Stimulated activated CD4-positive, alpha-beta T cell treated with anti-CD3 and anti-CD28 coated beads, Interleukin-1b, Interleukin-23, amount 100 ng/mL, for 1 hour (primary cell): ENCODE measurements at places on chromosomes 5 and 9.

DNA sequence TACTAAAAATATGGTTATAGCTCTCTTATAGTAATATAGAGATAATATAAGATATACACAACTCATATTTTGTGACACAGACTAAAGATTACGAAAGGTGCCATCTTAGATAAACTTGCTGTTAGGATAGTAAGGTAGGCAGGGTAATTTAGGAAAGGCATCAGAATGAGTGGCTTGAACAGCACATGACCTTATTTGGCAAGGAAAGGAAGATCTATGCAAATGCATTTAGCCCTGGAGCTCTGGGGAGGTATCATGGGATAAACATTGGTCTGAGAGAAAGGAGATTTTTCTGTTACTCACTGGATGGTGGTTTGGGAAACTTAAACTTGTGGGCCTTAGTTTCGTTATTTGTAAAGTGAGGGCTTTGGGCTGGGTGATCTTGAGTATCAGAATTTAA, 65.8 kb downstream of the KCTD16 start:
- DNase-seq = no peak

DNA sequence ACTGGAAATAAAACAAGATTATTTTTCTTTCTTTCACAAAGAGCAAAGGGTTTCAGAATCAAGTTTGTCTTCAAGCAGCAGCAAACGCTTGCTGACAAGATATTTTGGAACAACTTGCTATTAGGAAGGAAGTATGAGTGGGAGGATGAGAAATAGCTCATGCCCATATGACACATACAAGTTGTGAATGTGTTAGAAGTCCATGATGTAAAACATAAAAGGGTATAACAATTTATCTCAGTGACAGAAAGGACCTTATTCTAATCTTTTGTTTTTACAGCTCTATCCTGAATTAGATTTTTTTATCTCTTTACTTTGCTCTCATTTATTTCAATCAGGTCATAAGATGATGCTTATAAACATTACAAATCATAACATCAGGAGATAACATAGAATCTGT, 516.6 kb upstream of the MEF2C start:
- no peak for DNase-seq

GRCh38 chr5:123075521-123076163, 13.4 kb upstream of the PRDM6 start:
- no peak for DNase-seq

GRCh38 chr9:91771864-91772263, 178.2 kb downstream of the ROR2 start:
- DNase-seq = no peak

DNA sequence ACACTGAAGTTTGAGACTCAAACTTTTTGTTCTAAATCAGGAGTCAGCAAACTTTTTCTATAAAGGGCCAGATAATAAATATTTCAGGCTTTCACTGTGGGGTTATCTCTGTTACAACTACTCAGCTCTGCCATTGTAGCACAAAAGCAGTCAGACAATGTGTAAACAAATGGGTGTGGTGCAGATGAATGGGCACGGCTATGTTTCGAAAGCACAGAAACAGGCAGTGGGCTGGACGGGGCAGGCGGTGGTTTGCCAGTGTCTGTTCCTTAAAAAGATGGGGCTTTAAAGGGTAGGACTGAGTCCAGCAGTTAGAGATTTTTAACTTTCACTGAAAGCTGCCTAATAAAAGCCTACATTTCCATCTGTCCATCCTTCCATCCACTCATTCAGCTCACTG, 48.9 kb downstream of the PFDN1 start:
- no peak for DNase-seq

DNA sequence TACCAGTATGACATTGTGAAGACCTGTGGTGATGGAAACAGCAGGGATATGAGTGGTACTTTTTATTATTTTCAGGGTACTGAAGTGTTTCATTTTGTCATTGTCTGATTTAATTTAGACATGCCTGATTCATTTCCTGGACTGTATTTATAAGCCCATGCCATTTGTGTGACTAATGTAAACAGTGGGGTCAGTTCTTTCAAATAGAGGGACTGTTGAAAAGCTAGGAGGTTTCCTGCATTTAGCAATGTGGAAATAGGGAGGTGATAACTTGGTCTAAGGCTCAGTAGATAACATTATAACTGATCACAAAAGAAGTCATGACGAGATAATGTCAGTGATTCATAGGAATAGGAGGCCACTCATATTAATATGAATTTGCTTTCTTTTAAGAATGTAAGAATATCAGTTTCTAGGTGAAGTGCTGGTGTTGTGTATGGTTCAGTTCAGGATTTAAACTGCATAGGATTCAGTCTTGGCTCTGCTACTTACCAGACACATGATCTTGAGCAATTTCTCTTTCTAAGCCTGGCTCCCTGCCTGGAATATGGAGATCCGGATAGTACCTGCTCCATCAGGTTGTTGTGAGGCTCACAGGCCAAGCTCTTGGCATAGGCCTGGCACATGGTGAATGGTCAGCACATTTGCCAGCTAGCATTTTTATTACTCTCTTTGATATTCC, 7.5 kb downstream of the RASGRF2 start:
- no peak for DNase-seq

- DNase-seq = no peak
These were observed 150.6 kb downstream of the ADCY2 start for GRCh38 chr5:7546555-7546954.

- DNase-seq = no peak
These were observed 45.7 kb upstream of the PIK3R1 start for GRCh38 chr5:68169903-68170302.

DNA sequence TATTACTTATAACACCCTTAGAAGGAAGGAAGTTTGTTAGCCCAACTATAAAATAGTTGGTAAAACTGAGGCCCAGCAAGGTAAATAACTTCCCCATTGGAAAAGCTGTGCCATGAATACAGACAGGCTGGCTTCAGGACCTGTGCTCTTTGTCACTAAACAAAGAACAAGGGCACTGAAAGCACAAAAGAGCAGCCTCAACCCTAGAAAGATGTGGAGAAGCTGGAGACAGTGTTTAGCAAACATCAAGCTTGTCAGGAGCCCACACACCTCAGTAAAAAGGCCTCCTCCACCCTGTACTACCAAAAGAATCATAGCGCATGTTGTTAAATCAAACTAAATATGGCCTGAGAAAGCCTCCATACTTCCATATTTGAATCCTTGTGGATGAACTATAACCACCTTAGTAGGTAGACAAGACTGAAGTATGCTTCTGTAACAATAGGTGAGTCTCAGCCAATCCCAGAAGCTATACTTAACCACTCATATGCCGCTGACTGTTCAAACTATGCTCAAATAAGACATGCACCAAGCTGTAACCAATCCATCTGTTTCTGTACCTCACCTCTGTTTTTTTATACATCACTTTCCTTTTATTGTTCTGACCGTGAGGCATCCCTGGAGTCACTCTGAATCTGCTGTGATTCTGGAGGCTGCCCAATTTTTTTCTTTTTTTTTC, 18.4 kb upstream of the SCGB3A2 start:
- DNase-seq = no peak

DNA sequence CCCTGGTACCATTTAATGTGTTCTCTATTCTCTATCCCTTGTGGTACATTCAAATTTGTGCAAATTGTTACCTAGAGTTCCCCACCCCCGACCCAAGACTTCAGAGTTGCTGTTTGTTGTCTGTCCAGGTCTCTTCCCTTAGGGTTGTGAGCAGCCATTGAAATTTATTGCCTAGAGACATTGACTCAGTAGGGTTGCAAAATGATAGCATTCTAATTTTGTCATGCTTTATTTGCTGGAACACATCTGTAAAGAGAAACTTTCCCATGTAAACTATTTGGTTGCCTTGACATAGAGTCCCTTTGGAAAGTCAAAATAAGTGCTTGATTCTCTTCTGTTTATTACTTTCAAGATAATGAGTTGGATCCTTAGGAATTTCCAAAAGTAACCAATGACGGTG, 91.7 kb upstream of the KLF9 start:
- DNase-seq = no peak

DNA sequence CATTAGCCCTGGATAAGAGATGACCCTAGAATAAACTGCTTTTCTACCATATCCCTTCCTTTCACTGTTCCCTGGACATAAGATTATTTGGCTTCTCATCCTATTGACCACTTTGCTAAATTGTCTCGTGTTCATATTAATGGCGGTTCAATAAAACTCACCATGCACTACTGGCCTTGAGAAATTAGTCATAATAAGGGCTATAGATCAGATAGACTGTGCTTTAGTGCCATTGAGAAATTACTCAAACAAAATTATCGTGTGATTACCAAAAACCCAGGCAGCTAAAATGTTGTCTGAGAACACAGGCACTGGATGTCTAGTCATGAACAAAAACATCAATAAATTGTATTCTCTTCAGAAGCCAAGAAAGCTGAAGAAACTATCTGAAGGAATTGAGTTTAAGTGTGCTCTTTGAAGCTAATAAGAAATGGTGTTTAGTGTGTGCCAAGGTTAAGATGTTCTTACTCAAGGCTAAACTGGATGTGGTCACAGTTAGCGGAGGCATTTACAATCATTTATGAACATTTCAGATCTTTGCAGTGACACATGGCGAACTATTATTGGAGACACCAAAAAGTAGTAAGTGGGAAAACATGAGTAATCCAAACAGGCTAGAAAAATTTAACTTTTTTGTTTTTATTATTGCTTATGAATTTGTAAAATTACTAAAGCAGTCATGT, 460.4 kb upstream of the RORB start:
- no peak for DNase-seq

- DNase-seq = no peak
These were observed 519 bp downstream of the ZER1 start for GRCh38 chr9:128771094-128771721.

- DNase-seq = no peak
These were observed 196.9 kb downstream of the VPS13A start for GRCh38 chr9:77374266-77374665.

- no peak for DNase-seq
These were observed 19.4 kb downstream of the LRSAM1 start for GRCh38 chr9:127470662-127471061.

GRCh38 chr9:122398371-122398924, 27.6 kb downstream of the PTGS1 start:
- no peak for DNase-seq

DNA sequence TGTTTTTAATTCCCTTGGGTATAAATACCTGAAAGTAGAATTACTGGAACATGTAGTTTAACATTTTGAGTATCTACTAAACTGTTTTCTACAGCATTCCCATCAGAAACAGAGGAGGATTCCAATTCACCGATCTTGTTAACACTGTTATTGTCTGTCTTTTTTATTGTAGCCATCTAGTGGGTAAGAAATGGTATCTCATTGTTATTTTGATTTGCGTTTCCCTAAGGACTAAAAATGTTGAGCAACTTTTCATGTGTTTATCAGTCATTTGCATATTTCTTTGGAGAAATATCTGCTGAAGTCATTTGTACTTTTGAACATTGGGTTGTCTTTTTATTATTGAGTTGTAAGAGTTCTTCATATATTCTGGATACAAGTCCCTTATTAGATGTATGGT, 135.2 kb upstream of the NFIL3 start:
- no peak for DNase-seq

DNA sequence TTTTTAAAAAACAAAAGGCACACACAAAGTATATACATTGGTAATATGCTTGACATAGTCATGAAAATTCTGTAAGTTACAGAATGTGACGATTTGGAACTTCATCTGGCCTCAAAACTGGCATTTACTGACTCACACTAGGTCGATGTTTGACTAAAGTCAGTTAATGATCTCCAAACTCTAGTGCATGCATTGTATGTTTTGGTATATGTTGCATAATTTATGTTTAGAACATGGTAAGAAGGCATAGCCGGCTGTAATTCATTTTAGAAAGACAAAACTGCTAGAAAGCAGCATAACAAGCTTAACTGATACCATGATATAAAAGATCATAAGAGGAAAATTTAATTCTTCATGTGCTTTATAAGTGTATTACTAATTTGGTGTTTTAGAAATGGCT, 58.6 kb upstream of the RICTOR start:
- DNase-seq = no peak
